ENCODE measurements at places on chromosomes 4 and X. TPM values are rescaled to one million over a fixed set of nuclear protein-coding genes. Genes with fewer than 3 reads are reported as not detected.

The TRPC5OS gene
- total RNA-seq, result not detected

The SPON2 gene
- 5.3 TPM for total RNA-seq

The JADE1 gene
- 132 TPM for total RNA-seq

The SULT1B1 gene
- 0.14 TPM for total RNA-seq

The NPY1R gene
- total RNA-seq, result 21.5 TPM

The EPGN gene
- not detected for total RNA-seq

The TCP11X2 gene
- 0.82 TPM for total RNA-seq

The PNMA5 gene
- total RNA-seq, result 0.13 TPM

The TBX22 gene
- total RNA-seq, result 1.0 TPM

- H3K27me3 ChIP-seq, result no peaks in the 10 kb centered on the region
- H3K27ac ChIP-seq, result no peak overlapping the region
- no peak for DNase-seq
- no peaks in the 10 kb centered on the region for H3K4me1 ChIP-seq
These were observed 270.0 kb upstream of the GNPDA2 start for GRCh38 chr4:44996276-44996845.

DNA sequence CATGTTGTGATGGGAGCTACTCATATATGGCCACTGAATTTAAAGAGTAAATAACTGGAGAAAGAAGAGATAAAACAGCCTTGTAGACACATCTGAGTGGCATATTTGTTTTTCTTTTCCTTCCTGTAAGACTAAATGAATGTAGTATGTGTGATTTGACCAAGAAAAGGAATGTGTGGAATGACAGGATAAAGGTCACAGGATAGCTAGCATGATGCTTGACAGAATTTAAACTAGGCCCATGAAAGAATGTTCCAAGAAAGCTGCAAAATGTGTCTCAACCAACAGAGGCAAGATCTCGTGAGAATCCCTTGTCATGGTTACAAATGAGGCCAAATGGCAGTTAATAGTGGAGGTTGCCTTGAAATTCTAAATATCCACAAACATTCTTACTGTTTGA is 137.0 kb downstream of the KCNIP4 start:
- H3K27me3 ChIP-seq, result no peaks in the 10 kb centered on the region
- no peaks in the 10 kb centered on the region for H3K4me1 ChIP-seq
- H3K36me3 ChIP-seq, result peaks cover 12% of the 10 kb centered on the region
- H3K4me3 ChIP-seq, result no peak overlapping the region

DNA sequence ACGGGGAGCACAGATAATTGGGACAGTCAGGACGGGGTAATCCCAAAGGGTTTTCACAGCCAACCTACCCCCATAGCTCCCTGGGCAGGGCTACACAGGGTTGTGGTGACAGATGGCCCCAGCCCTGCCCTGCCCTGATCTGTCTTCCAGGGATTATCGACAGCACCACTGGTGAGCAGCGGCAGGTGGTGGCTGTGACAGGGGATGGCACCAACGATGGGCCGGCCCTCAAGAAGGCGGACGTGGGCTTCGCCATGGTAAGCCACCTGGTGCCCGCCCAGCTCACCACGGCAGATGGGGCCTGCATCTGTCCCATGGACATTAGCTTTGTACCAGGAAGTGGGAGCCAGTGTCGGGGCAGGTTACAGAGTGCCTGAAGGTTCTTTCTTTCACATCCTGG is 39.3 kb downstream of the ATP2B3 start:
- no peak overlapping the region for H3K4me3 ChIP-seq
- H3K27ac ChIP-seq, result no peak overlapping the region
- no peak for DNase-seq
- no peaks in the 10 kb centered on the region for H3K4me1 ChIP-seq
- H3K36me3 ChIP-seq, result no peaks in the 10 kb centered on the region

GRCh38 chr4:180828455-180829018 is 1414.7 kb upstream of the TENM3 start:
- H3K36me3 ChIP-seq, result peaks cover 2% of the 10 kb centered on the region
- DNase-seq, result no peak
- peaks cover 22% of the 10 kb centered on the region for H3K4me1 ChIP-seq

DNA sequence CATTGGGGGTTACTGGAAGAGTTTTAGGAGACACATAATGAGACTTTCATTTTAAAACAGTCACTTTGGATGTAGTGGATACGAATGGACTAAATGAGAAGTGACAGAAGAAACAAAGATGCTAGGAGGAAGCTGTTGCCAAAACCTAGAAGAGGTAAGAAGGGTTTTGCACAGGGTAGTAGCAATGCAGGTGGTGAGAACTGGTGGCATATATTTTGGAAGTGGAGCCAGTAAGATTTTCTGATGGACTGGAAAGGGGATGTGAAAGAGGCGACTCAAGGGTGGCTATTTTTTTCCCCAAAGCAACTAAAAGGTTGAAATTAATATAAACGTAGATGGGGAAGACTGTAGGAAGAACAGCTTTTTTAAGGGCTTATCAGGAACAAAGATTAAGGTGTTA is 462.0 kb downstream of the IL15 start:
- DNase-seq, result no peak
- H3K27me3 ChIP-seq, result no peaks in the 10 kb centered on the region
- H3K36me3 ChIP-seq, result no peaks in the 10 kb centered on the region
- H3K27ac ChIP-seq, result no peak overlapping the region

DNA sequence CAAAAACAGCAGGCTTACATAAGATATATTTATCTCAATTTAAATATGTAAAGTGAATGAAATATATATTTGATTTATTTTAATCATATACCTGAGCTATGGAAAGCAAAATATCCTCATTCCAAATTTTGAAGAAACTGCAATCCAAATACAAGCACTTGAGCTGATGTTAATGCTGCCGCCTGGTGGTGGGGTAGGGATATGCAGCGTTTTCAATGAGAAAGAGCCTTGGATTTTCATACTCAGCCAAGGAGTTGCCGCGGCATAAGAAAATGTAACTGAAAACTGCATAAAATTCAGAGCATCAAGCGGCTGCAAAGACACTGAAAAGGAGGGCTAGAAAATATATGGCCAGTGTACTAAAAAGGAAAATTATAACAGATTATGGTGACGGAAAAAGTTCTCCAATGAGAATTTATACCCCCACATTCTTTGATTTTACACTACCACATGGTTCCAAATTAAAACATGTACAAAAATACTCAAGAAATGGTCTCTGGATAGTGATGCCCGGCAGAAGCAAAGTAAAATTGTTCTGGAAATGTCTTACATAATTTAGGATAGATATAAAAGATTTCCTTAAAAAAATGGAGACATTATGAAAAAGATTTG is 660.3 kb upstream of the PITX2 start:
- no peaks in the 10 kb centered on the region for H3K36me3 ChIP-seq
- no peak overlapping the region for H3K4me3 ChIP-seq
- no peaks in the 10 kb centered on the region for H3K4me1 ChIP-seq
- H3K27ac ChIP-seq, result no peak overlapping the region
- H3K27me3 ChIP-seq, result no peaks in the 10 kb centered on the region

DNA sequence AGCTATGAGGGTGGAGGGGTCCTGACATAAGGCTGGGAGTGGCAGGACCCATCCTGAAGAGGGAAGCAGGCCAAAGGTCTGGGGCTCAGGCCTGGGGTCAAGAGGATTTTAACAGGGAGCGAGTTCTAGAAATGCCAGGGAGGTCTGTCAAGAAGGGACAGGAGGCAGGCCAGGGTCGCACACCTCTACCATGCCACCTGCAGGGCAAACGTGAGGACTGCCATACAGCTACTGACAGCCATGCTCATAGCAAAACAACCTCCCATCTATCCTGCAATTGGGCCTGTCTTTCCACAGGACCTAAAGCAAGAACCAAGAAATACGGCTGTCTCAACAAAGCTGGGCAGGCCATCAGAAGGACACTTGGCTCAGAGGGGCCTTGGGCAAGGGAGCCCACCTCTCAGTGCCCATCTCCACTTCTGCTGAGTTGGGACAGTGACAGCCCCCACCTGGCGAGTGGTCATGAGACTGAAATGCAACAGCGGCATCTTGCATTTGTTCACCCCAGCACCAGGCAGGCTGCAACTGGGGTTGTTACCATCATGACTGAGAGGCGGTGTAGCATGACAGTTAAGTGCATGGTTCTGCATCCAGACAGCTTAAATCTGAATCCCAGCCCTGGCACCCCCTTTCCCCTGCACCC is 92.7 kb downstream of the WFS1 start:
- H3K4me1 ChIP-seq, result peaks cover 6% of the 10 kb centered on the region
- H3K36me3 ChIP-seq, result no peaks in the 10 kb centered on the region
- H3K27me3 ChIP-seq, result peaks cover 3% of the 10 kb centered on the region
- no peak for DNase-seq
- no peak overlapping the region for H3K27ac ChIP-seq
- no peak overlapping the region for H3K4me3 ChIP-seq

- no peak overlapping the region for H3K4me3 ChIP-seq
- no peak overlapping the region for H3K27ac ChIP-seq
- DNase-seq, result no peak
- H3K4me1 ChIP-seq, result peaks cover 28% of the 10 kb centered on the region
These were observed 151.8 kb downstream of the SPATA18 start for GRCh38 chr4:52202931-52203330.

DNA sequence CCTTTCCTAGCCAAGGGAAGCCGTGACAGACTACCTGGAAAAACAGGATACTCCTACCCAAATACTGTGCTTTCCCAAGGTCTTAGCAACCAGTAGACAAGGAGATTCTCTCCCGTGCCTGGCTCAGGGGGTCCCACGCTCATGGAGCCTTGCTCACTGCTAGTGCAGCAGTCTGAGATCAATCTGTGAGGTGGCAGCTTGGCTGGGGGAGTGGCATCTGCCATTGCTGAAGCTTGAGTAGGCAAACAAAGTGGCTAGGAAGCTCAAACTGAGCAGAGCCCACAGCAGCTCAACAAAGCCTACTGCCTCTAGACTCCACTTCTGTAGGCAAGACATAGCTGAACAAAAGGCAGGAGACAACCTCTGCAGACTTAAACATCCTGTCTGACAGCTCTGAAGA is 177.1 kb downstream of the PARM1 start:
- no peaks in the 10 kb centered on the region for H3K27me3 ChIP-seq
- no peak overlapping the region for H3K4me3 ChIP-seq
- H3K27ac ChIP-seq, result no peak overlapping the region

- peaks cover 27% of the 10 kb centered on the region for H3K36me3 ChIP-seq
- no peaks in the 10 kb centered on the region for H3K27me3 ChIP-seq
- no peak overlapping the region for H3K27ac ChIP-seq
- H3K4me1 ChIP-seq, result 0 out of 2 replicates have a peak, but pooled peaks cover 5% of the 10 kb centered on the region
- no peak overlapping the region for H3K4me3 ChIP-seq
These were observed 12.5 kb downstream of the TRAPPC2 start for GRCh38 chrX:13721819-13722519.

- H3K27me3 ChIP-seq, result no peaks in the 10 kb centered on the region
- H3K4me3 ChIP-seq, result no peak overlapping the region
- peaks cover 3% of the 10 kb centered on the region for H3K36me3 ChIP-seq
- no peaks in the 10 kb centered on the region for H3K4me1 ChIP-seq
- H3K27ac ChIP-seq, result no peak overlapping the region
These were observed 229.2 kb downstream of the PTTG2 start for GRCh38 chr4:38189445-38189844.

GRCh38 chr4:74062953-74063352 is 24.5 kb upstream of the CXCL3 start:
- H3K36me3 ChIP-seq, result peaks cover 8% of the 10 kb centered on the region
- H3K4me1 ChIP-seq, result peaks cover 4% of the 10 kb centered on the region
- no peaks in the 10 kb centered on the region for H3K27me3 ChIP-seq
- no peak overlapping the region for H3K4me3 ChIP-seq
- no peak for DNase-seq

DNA sequence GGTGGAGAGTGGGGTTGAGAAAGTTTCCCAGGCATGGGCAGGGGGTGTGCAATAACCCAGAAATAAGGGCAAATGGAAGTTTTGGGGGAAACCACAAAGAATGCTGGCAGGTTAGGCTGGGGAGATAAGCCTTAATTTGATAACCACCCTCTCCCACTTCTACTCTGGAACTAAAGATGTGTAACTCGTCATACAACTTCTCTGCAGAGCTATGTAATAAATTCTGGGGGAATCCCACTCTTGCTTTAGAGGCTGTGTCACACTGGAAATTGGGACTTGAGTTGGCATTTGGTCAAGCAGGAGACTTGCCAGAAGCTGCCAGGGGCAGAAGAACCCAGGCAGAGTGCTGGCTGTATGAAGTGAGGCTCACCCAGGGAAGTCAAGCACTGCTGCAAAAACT is 170.9 kb upstream of the CPEB2 start:
- H3K27me3 ChIP-seq, result no peaks in the 10 kb centered on the region
- H3K4me3 ChIP-seq, result no peak overlapping the region
- no peak overlapping the region for H3K27ac ChIP-seq

GRCh38 chr4:46506876-46507275 is 116.9 kb upstream of the GABRA2 start:
- H3K27ac ChIP-seq, result no peak overlapping the region
- no peaks in the 10 kb centered on the region for H3K36me3 ChIP-seq
- H3K4me3 ChIP-seq, result no peak overlapping the region
- no peak for DNase-seq
- H3K27me3 ChIP-seq, result no peaks in the 10 kb centered on the region

DNA sequence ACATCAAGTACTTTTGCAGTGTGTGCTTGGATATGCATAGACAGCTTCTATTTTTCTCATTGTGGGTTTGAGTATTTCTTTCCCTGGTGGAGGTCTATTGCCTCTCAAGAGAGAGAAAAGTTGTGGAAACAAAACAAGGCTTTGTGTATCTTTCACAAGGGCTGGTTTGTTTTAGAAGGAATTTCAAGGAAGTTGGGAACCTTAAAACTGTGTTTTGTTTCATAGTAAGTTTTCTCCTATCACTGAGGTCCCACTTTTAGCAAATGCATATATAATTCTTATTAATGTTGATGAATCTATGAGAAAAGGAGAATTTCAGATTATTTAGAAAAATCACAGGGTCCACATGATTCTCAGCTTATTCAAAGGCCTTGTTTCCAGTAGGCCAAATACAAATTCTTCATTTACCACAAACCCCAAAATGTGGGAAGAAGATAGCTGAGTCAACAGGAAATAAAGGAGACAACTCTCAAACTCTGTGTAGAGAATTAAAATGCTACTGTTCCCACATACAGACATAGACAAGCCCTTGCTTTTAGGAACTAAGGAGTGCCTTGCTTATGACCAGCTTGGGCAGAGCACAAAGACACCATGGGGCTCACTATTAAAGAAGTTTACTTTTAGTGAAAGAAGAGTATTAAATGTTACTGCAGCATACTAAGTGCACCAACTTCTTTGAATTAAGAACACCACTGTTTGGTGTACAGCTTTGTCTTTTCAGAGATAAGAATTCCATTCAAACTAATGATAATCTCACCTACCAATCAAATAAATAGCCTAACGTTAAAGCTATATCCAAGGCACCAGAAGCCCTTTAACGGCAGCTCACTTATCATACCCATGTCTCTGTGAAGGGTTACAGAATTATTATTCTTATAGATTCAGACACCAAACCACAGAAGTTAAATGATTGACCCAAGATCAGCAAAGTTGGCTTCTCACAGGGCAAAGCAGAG is 177.4 kb upstream of the LEF1 start:
- H3K4me1 ChIP-seq, result no peaks in the 10 kb centered on the region
- no peaks in the 10 kb centered on the region for H3K27me3 ChIP-seq
- no peak overlapping the region for H3K27ac ChIP-seq
- no peak for DNase-seq
- no peak overlapping the region for H3K4me3 ChIP-seq
- H3K36me3 ChIP-seq, result no peaks in the 10 kb centered on the region
